ENCODE measurements at places on chromosomes 6 and 20. TPM values are rescaled to one million over a fixed set of nuclear protein-coding genes. Genes with fewer than 3 reads are reported as not detected.

GRCh38 chr6:27494987-27495385 is 22.1 kb upstream of the ZNF184 start:
- peaks cover 2% of the 10 kb centered on the region for H3K4me1 ChIP-seq
- no peak for DNase-seq
- no peaks in the 10 kb centered on the region for H3K27me3 ChIP-seq
- peak overlapping the region; percentile 17 for H3K4me3 ChIP-seq
- H3K27ac ChIP-seq = no peak overlapping the region
- H3K36me3 ChIP-seq = no peaks in the 10 kb centered on the region

GRCh38 chr20:16982091-16982726 is 234.1 kb downstream of the OTOR start:
- H3K4me3 ChIP-seq = no peak overlapping the region
- H3K36me3 ChIP-seq = no peaks in the 10 kb centered on the region
- no peaks in the 10 kb centered on the region for H3K27me3 ChIP-seq

DNA sequence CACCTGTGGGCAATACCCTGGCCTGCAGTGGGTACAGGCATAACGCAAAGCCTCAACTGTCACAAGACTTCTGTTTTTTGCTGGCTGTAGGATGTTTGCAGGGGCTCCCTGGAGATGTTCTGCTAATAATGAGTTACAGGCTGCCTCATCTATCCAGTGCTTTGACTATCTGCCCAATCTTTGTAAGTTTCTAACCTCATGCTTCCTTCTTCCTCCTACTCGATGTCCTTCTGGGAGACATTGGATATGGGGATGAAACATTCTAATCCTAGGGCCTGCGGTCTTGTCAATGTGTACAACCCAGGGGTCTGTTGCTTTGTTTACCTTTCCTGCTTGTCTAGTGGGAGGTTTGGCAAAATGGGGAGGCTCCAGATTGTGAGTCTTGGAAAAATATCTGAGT is 136.8 kb upstream of the TCF21 start:
- peak overlapping the region; percentile 51 for H3K27ac ChIP-seq
- DNase-seq = no peak
- no peaks in the 10 kb centered on the region for H3K4me1 ChIP-seq
- H3K27me3 ChIP-seq = no peaks in the 10 kb centered on the region

DNA sequence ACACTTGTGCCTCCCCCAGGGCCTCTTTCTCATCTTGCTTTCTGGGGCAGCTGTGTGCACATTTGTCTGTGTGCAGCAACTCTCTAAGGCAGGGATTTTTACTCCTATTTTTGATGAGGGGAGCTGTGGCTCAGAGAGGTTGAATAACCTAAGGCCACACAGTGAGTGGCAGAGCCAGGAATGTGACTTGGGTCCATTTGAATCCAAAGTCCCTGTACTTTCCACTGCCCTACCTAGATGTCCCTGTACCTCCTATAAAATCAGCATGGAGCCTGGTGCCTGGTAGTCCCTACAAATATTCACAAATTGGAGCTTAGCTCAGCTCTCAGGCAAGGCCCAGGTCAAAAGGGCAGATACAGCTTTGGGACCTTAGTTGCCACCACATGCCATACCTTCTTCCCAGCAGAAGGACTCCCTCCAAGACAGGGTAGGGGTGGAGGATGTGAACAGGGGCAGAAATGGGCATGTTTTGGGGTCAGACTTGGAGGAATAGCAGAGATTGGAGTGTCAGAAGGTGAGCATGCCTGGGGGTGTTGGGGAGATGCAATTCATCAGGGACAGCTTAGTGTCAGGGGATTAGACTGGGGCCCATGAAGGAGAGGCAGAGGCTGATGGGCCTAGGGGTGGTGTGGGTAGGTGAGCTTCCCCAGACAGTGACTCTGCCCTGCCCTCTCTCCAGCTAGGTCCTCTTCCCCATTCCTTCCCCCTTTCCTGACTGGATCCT is 4.1 kb upstream of the VEGFA start:
- H3K4me1 ChIP-seq = peaks cover 4% of the 10 kb centered on the region
- H3K36me3 ChIP-seq = no peaks in the 10 kb centered on the region
- H3K27ac ChIP-seq = no peak overlapping the region
- no peak overlapping the region for H3K4me3 ChIP-seq
- DNase-seq = no peak

GRCh38 chr20:17538517-17539170 is 7.5 kb upstream of the BFSP1 start:
- peaks cover 14% of the 10 kb centered on the region for H3K4me1 ChIP-seq
- no peak for DNase-seq
- no peak overlapping the region for H3K27ac ChIP-seq
- H3K4me3 ChIP-seq = no peak overlapping the region
- H3K36me3 ChIP-seq = no peaks in the 10 kb centered on the region
- H3K27me3 ChIP-seq = no peaks in the 10 kb centered on the region

DNA sequence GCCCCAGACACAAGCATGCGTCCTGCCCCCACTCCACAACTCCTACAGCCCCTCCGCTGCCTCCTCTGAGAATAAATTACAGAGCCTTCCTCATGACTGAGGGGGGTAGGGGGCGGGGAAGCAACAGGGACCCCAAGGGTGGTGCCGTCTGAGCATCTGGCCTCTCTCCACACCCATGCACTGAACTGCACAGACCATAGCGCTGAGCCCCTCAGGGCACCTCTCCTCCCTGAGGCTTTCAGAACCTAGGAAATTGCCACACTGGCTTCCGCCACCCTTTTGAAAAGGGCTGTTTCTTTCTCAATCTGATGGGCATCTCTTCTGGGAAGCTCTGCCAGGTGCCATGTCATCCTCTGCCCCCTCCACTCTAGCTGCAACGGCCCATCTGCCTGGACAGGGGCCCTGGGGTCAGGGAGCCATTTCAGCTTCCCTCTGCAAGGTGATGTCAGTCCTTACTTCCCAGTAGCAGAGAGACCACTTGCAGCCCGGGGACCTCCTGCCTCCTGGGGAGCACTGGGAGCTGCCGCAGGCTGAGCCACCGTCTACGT is 2.5 kb downstream of the CST7 start:
- H3K4me3 ChIP-seq = no peak overlapping the region
- no peaks in the 10 kb centered on the region for H3K36me3 ChIP-seq
- H3K4me1 ChIP-seq = no peaks in the 10 kb centered on the region
- H3K27me3 ChIP-seq = no peaks in the 10 kb centered on the region

- no peaks in the 10 kb centered on the region for H3K36me3 ChIP-seq
- H3K4me1 ChIP-seq = no peaks in the 10 kb centered on the region
- H3K27me3 ChIP-seq = no peaks in the 10 kb centered on the region
- H3K27ac ChIP-seq = peak overlapping the region; percentile 41
- no peak for DNase-seq
These were observed 30.5 kb downstream of the FILIP1 start for GRCh38 chr6:75463061-75463460.

- H3K4me1 ChIP-seq = no peaks in the 10 kb centered on the region
- no peak overlapping the region for H3K4me3 ChIP-seq
- no peak overlapping the region for H3K27ac ChIP-seq
These were observed 328.6 kb upstream of the PLCB4 start for GRCh38 chr20:8740265-8740664.

GRCh38 chr6:64280569-64280968 is 645.0 kb downstream of the PHF3 start:
- DNase-seq = no peak
- H3K27me3 ChIP-seq = no peaks in the 10 kb centered on the region
- no peaks in the 10 kb centered on the region for H3K36me3 ChIP-seq
- no peak overlapping the region for H3K27ac ChIP-seq

GRCh38 chr20:32183947-32184635 is 23.5 kb downstream of the PLAGL2 start:
- H3K36me3 ChIP-seq = no peaks in the 10 kb centered on the region
- no peak overlapping the region for H3K4me3 ChIP-seq
- peaks cover 18% of the 10 kb centered on the region for H3K4me1 ChIP-seq
- H3K27ac ChIP-seq = no peak overlapping the region

GRCh38 chr6:22251348-22251747 is 45.5 kb downstream of the PRL start:
- H3K27me3 ChIP-seq = no peaks in the 10 kb centered on the region
- no peak for DNase-seq
- no peak overlapping the region for H3K4me3 ChIP-seq
- H3K4me1 ChIP-seq = no peaks in the 10 kb centered on the region

Gene C6orf52
- not detected for total RNA-seq

DNA sequence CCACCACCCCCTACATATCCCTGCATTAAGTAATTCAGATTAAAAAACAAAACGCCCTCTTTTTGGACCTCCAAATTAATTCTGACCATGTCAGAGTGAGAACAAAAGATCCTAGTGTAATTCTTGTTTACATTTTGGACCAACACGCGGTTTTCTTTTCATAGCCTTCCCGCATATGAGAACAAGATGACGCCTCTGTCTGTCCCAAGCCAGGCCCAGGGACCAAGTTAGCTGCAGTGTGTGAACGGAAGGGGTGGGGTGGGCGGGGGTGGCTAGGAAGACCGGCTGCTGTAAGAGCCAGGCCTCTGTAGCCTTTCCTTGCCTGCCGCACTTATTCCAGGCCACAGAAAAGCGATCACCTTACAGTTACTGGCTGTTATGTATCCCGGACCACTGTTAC is 68.0 kb downstream of the PLCG1 start:
- H3K36me3 ChIP-seq = no peaks in the 10 kb centered on the region
- no peaks in the 10 kb centered on the region for H3K27me3 ChIP-seq
- H3K4me3 ChIP-seq = no peak overlapping the region
- no peaks in the 10 kb centered on the region for H3K4me1 ChIP-seq

Gene OR2W1
- total RNA-seq = not detected

GRCh38 chr20:12152996-12153395 is 235.3 kb downstream of the BTBD3 start:
- H3K36me3 ChIP-seq = no peaks in the 10 kb centered on the region
- no peaks in the 10 kb centered on the region for H3K4me1 ChIP-seq
- H3K27me3 ChIP-seq = no peaks in the 10 kb centered on the region
- no peak overlapping the region for H3K27ac ChIP-seq
- DNase-seq = no peak

DNA sequence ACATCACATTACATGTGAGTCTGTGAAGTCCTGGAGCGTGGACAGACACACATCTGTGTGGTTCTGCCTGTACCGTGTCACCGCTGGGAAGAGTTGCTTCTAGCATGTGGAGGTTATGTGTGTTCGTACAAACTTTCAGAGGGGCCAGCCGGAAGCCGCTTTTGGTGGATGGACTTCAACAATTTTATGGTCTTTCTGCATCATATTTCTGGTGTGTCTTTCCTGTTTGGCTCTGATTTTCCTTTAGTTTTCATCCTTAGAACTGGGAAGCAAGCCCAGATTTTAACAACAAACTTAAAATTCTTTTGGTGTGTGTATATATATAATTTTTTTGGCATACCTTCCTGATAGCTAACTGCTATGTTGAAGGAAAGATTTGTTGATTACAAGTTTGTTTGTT is 71.2 kb downstream of the TIAM2 start:
- no peak overlapping the region for H3K27ac ChIP-seq
- H3K4me1 ChIP-seq = no peaks in the 10 kb centered on the region
- no peak for DNase-seq
- no peak overlapping the region for H3K4me3 ChIP-seq

DNA sequence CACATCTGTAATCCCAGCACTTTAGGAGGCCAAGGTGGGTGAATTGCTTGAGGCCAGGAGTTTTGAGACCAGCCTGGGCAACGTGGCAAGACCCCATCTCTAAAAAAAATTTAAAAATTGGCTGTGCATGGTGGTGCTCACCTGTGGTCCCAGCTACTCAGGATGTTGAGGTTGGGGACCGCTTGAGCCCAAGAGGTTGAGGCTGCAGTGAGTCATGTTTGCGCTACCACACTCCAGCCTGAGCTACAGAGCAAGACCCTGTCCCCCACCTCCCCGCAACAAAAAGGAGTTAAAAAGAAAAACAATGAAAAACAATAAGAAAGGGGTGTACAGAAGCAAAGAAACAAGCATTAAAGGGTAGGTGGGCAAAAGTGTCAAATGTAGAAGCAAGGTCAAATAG is 57.3 kb downstream of the CDK19 start:
- peaks cover 6% of the 10 kb centered on the region for H3K4me1 ChIP-seq
- no peaks in the 10 kb centered on the region for H3K27me3 ChIP-seq
- no peaks in the 10 kb centered on the region for H3K36me3 ChIP-seq
- H3K27ac ChIP-seq = no peak overlapping the region
- no peak overlapping the region for H3K4me3 ChIP-seq

- peaks cover 23% of the 10 kb centered on the region for H3K36me3 ChIP-seq
- DNase-seq = no peak
- no peak overlapping the region for H3K4me3 ChIP-seq
These were observed 46.0 kb downstream of the TFEB start for GRCh38 chr6:41689171-41690008.

Gene EEF1E1
- 60.0 TPM for total RNA-seq

GRCh38 chr20:57659517-57660180 is 39.4 kb upstream of the ZBP1 start:
- H3K4me3 ChIP-seq = no peak overlapping the region
- no peaks in the 10 kb centered on the region for H3K36me3 ChIP-seq
- H3K27ac ChIP-seq = no peak overlapping the region
- no peaks in the 10 kb centered on the region for H3K27me3 ChIP-seq
- no peak for DNase-seq

Gene CRISP3
- 114 TPM for total RNA-seq

Gene PTK7
- 44.1 TPM for total RNA-seq

GRCh38 chr6:43952746-43953145 is 174.5 kb downstream of the MRPL14 start:
- H3K4me3 ChIP-seq = no peak overlapping the region
- no peaks in the 10 kb centered on the region for H3K36me3 ChIP-seq
- H3K4me1 ChIP-seq = no peaks in the 10 kb centered on the region
- DNase-seq = no peak
- H3K27ac ChIP-seq = no peak overlapping the region
- H3K27me3 ChIP-seq = no peaks in the 10 kb centered on the region

GRCh38 chr6:21715180-21715579 is 121.6 kb downstream of the SOX4 start:
- no peaks in the 10 kb centered on the region for H3K27me3 ChIP-seq
- no peak for DNase-seq
- H3K4me1 ChIP-seq = no peaks in the 10 kb centered on the region
- no peaks in the 10 kb centered on the region for H3K36me3 ChIP-seq
- H3K27ac ChIP-seq = no peak overlapping the region
- H3K4me3 ChIP-seq = no peak overlapping the region

GRCh38 chr20:12016291-12016690 is 98.6 kb downstream of the BTBD3 start:
- no peaks in the 10 kb centered on the region for H3K36me3 ChIP-seq
- H3K4me1 ChIP-seq = no peaks in the 10 kb centered on the region
- DNase-seq = no peak
- no peak overlapping the region for H3K27ac ChIP-seq
- H3K4me3 ChIP-seq = no peak overlapping the region

- peaks cover 28% of the 10 kb centered on the region for H3K4me1 ChIP-seq
- H3K27ac ChIP-seq = peak overlapping the region; percentile 80
- DNase-seq = no peak
- peak overlapping the region; percentile 33 for H3K4me3 ChIP-seq
- peaks cover 12% of the 10 kb centered on the region for H3K36me3 ChIP-seq
These were observed 19.4 kb downstream of the DSTN start for GRCh38 chr20:17589161-17589834.

Measured in esophagus squamous epithelium (tissue), 5 donors.